HT-29 (cell line): ENCODE measurements at places on chromosomes 5 and 9.

- DNase-seq: no peak
Measured at GRCh38 chr5:66010476-66010875, 84.1 kb downstream of the ERBIN start.

- no peak for DNase-seq
Measured at GRCh38 chr9:75997206-75997605, 106.7 kb downstream of the PCSK5 start.

- DNase-seq: peak; percentile 97
Measured at GRCh38 chr9:129413537-129414376, 207.1 kb downstream of the C9orf50 start.

- no peak for DNase-seq
Measured at GRCh38 chr9:9498846-9499245, 1114.0 kb downstream of the PTPRD start.

DNA sequence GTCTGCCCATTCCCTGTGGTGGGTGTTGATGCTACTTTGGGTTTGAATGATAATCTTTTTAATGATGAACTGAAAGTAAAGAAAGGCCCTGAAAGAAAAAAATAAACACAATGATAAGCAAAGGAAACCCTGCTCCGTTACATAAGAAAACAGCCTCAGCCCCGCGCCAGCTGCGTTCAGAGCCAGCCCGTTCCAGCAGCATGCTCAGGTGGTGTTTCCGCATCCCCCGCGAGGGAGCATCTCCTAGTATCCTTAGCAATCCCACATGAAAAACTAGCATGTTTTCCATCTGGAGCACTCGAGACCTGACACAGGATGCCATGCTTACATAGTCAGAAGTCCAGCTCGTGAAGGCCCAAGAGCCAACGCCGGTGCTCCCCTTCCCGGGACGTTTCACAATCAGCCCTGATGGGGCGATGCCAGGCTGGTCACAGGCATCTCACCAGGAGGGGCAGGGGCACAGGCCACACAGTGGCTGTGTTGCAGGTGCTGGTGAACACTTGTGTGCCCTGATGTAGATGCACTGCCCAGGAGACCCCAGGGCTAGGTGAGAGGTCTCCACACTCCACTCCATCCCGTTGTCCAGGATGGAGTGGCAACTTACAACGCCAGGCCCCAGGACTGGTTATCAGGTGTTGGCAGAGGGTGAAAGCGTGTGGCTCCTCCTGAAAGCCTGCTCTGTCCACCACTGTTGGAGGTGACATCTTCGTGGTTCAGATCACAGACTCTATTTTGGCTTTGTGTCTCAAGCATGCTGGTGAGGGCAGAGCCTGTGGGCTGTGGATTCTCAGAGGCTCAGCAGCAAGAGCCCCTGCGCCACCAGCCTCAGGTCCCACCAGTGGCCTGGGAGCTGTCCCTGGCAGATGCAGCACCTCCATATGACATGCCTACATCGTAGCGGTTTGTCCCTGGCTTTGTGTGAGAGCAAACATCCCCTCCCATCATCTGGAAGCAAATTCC, 246.8 kb upstream of the IRX1 start:
- DNase-seq: no peak

DNA sequence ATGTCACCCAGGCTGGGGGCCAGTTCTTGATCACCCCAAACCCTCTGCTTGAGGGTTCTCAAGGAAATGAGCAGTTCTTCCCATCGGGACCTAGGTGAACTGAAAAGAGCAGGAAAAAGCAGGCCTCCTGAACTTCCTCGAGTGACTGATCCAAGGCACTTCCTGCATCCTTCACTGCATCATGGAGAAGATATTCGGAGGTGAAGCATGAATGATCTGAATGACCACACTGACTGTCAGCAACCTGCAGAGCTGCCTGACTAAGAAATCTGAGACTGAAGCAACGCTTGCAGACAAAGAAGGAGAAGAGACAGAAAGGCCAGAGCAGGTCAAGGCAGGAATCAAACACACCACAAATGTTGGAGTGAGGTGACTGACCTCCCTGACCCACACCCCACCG, 420.2 kb downstream of the AGTPBP1 start:
- no peak for DNase-seq

- DNase-seq: no peak
Measured at GRCh38 chr5:143248822-143249579, 154.5 kb downstream of the NR3C1 start.

DNA sequence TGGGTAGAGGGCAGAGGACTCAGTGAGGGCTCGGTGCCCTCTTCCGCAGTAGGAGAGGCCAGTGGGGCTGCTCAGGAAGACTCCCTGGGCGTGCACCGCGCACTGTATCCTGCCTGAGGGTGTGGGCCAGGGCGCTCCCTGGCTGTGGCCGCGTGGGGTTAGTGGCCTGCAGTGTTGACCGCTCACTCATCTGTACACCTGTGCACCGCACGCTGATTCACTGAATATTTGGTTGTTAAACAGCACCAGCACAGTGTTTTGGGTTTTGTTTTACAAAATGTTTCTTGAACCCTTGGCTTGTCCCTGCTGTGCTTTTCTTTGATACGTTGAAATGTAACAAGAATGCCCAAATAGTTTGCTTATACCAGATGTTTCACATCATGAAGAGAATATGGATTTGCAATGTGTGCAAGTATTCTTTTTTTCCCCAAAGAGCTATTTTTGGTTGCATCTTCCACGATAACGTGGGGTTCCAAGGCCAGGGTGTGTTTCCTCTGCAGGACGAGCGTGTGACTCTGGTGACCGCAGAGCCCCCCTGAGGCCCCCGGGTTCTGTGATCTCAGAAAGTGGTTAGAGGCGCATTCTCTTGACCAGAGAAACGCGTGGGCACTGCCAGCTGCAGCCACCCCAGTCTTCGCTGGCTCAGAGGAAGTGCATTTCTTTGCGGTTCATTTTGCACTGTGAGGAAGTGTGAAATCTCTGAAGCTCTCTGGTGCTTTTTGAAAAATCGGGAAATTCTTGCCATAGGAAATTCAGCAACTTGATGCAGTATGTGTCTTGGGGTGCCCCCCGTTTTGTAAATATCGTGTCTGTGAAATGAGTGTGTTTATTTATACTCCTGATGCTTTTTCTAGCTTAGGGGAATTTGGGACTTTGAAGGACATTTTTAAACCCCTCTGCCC, 46.9 kb downstream of the AHRR start:
- no peak for DNase-seq

DNA sequence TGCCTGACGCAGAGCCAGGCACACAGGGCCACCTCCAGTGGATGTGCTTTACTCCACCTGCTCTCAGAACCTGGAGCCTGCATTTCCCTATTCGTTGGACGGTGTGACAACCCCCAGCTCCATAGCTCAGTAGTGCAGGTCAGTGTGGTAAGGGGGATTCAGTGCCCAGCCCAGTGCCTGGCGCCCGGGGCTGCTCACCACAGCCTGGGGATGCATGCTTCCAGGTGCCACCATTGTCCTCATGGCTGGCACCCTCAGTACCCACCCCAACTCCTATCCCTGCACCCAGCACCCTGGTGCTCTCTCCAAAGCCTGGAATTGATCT, 32.8 kb upstream of the ADAMTS2 start:
- DNase-seq: no peak

DNA sequence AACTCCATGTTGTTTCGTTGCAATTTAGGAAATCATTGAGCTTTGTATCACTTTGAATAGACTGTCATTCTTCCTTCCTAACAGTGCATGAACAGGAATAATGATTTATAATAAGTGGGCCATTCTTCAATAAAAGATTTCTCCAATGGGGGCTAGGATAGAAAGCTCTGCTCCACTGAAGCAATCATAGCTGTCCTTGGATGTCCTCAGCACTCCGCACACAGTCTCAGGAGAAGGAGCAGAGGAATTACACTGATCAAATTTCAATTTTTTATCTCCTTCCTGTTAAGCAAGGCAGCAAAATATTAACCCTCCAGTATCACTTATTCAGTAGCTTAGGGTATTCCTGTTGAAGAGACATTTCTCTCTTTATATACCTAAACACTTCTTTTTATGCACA, 532.7 kb upstream of the ST8SIA4 start:
- DNase-seq: no peak

DNA sequence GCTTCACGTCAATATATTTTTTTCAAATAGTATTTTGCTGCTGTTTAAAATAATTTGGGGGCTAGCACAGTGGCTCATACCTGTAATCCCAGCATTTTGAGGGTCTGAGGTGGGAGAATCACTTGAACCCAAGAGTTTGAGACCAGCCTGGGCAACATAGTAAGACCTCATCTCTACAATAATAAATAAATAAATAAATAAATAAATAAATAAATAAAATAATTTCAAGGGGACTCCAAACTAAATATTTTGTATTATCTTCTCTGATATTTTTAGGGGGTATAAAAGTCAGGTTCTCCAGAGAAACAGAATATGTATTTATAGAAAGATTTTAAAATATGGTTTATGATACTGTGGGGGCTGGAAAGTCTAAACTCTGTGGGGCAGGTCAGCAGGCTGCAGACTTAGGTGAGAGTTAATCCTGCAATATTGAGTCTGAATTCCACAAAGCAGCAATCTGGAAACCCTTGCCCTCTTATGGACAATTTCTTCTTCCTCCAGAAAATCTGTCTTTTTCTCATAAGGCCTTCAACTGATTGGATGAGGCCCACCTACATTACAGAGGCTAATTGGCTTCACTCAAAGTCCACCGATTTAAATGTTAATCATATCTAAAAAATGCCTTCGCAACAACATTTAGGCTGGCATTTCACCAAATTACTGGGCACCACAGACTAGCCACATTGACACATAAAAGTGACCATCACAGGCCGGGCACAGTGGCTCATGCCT, 53.5 kb downstream of the DRD1 start:
- no peak for DNase-seq

DNA sequence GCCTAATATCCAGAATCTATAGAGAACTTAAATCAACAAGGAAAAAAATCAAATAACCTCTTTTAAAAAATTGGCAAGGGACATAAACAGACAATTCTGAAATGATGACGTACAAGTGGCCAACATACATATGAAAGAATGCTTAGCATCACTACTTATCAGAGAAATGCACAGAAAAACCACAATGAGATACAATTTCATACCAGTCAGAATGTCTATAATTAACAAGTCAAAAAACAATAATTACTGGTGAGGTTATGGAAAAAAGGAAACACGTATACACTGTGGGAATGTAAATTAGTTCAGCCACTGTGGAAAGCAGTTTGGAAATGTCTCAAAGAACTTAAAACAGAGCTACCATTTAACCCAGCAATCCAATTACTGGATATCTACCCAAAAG, 1192.0 kb downstream of the CDH12 start:
- DNase-seq: no peak

GRCh38 chr5:74098941-74099340, 472.9 kb downstream of the ARHGEF28 start:
- DNase-seq: no peak

DNA sequence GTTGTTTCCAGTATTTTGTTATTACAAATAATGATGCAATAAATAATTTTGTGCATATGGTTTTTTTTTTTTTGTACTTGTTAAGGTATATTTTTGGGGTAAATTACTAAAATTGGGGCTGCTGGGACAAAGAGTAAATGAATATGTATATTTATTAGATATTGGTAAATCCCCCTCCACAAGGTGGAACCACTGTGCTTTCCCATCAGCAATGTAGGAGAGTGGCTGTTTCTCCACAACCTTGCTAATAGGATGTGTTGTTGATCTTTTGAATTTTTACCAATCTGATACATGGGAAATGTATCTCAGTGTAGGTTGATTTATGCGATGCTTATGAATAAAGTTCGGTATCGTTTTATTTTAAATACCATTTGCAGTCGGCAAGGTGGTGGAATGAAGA, 118.1 kb downstream of the TRPM3 start:
- no peak for DNase-seq

- no peak for DNase-seq
Measured at GRCh38 chr9:28899926-28900325, 1326.6 kb upstream of the C9orf72 start.

DNA sequence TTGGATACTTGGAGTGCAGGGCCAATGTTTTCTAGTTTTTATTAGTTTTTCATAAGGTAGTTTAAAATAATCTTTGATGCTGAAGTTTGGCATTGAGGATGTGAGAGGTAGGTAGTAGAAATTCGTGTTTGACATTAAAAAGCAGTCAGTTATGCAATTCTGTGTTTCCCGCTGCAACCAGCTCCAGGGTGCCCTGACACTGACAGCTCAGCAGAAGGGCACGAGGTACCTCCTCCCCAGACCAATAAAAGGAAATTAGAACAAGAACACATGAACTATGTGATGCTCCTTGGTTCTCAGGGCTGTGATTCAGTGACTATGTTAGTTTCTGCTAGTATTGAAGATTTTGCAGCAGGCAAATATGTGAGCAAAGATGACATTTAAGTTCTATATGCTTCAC, 40.2 kb downstream of the NSUN2 start:
- no peak for DNase-seq

- DNase-seq: no peak
Measured at GRCh38 chr5:168844016-168844921, 265.1 kb upstream of the PANK3 start.

DNA sequence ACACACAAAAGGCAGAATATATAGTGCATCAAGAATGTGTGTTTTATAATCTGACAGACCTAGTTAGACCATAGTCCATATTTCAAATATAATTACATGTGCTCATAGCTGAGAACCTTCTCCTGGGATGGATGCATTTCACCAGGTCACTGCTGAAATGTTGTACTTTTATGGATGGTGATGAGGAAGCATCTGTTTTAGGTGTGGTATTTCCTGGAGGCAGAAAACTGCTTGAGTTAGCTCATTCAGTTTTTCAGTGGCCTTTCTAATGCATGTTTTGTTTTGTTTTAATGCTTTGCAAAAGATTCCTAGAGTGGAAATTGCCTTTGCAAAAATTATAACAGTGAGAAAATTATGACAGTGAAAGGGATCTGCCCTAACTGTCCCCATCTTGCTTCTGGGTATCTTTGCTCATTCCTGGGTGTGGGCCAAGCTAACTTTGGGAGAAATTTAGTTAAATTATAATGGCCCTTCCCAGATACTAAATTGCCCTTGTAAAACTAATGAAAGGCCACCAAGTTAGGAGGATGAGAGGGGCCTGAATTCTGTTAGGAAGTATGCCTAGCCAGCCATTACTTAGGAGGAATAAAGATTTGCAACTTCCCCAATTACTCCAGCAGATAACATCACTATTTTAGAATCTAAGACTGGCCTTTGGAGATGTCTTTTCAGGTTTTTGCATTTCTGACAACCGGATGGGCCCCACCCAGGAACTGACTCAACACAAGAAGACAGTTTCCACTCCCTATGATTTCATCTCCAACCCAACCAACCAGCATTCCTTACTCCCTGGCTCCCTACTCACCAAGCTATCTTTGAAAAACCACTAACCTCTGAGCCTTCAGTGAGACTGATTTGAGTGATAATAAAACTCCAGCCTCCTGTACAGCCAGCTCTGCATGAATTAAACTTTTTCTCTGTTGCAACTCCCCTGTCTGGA, 7.0 kb upstream of the IL12B start:
- no peak for DNase-seq

GRCh38 chr5:178797546-178798440, 62.0 kb upstream of the ZNF354B start:
- no peak for DNase-seq

- no peak for DNase-seq
Measured at GRCh38 chr9:99023831-99024230, 80.1 kb downstream of the COL15A1 start.
